Femur (tissue), 1 donor: ENCODE measurements at places on chromosomes 5 and 9.

GRCh38 chr5:82622205-82622604 lies 344.1 kb upstream of the RPS23 start:
- DNase-seq, result no peak

- no peak for DNase-seq
Measured at GRCh38 chr9:34601937-34602573, 9.8 kb downstream of the RPP25L start.

GRCh38 chr9:14433351-14434157 lies 119.6 kb upstream of the NFIB start:
- peak; percentile 66 for DNase-seq

DNA sequence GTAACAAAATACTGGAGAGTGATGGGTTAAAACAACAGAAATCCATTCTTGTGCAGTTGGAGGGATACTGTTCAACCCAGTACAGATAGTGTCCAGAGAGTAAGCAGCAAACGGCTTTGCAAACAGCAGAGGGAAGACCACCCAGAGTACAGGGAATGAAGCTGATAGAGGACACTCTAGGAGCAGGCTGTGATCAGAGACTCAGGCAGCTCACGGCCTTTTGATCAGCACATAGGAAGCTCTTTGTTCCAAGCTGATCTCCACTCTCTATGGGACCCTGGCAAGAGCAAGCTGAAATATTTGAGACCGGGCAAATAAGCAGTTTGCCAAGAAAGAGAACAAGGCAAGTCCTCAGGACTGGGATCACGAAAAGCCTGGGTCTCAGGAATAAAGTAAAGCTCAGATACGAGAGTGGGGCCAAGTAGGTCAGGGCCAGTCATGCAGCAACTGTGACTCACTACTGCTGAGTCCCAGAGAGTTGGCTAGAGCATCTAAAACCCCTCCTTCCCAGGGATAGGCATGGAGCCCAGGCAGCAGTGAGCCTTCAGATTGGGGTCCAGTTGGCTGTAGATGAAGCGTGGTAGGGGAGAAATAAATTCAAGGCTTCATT lies 52.4 kb downstream of the MELK start:
- DNase-seq, result peak; percentile 70

DNA sequence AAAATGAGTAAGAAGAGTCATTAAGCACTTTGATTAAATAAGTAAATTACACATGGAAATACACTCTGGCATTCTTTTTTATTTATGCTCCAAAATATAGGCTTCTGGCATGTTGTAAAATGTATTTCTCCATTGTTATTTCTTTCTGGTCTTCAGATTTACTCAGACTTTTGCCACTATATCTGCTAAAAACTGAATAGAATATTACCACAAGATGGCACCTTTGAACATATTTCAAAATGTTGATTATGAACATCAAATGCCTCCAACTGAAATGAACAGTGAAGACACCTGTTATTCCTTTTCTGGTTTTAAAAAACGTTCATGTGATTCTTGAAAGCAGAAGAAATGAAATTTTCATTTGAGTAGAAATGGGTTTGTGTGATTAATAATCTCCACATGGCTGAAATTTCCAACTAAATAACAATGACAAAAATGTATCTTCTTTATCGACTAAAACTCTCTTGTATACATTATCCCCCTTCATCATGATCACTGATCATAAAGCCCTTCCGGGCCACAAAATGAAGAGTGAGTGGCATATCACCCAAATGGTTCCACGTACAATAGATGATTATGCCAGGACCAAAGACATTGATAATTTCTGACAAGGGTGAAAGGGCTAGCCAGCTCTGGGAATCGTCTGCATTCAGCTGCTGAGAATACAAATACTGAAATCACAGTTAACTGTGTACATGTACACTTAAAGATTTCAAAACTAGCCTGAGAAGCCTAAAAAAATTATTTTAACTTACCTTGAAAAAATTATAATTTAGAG lies 23.8 kb downstream of the TYRP1 start:
- DNase-seq, result no peak

GRCh38 chr9:136282272-136282861 lies 21.5 kb downstream of the CCDC187 start:
- no peak for DNase-seq

DNA sequence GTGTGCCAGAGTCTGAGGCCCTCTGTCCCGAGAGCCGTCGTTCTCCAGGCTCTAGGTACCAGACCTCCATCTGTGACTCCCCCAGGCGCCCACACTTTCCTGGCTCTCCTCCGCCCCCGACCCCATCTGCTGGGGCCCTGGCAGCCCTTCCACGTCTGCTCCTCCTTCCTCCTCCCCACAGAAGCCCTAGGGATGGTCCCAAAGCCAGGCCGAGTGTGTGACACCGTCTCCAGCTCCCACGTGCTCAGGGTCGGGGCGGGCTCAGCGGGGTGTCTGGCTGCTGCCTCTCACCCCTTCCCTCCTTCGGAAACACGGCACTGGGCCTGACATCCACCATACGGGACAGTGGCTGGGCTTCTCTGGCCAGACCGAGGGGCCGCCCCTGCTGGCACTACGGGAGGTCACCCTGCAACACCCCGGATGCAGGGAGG lies 20.5 kb upstream of the SLC6A19 start:
- DNase-seq, result no peak

DNA sequence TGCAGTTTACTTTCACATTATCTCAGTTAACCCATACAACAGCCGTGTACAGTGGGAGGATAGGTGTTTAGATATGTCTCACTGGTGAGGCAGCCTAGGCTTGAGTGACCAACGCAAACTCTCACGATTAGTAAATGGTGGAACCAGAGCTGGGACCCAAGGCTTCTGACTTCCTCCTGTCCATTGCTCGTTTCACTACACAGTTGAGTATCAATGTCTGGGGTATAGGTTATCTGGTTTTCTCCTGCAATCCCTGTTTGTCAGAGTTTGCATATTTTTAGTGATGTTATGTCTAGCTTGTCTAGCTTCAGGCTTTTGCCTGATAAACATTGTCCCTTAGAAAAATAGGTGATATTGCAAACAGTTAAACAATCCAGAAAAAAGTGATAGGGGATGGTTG lies 62.6 kb downstream of the NUP214 start:
- no peak for DNase-seq

DNA sequence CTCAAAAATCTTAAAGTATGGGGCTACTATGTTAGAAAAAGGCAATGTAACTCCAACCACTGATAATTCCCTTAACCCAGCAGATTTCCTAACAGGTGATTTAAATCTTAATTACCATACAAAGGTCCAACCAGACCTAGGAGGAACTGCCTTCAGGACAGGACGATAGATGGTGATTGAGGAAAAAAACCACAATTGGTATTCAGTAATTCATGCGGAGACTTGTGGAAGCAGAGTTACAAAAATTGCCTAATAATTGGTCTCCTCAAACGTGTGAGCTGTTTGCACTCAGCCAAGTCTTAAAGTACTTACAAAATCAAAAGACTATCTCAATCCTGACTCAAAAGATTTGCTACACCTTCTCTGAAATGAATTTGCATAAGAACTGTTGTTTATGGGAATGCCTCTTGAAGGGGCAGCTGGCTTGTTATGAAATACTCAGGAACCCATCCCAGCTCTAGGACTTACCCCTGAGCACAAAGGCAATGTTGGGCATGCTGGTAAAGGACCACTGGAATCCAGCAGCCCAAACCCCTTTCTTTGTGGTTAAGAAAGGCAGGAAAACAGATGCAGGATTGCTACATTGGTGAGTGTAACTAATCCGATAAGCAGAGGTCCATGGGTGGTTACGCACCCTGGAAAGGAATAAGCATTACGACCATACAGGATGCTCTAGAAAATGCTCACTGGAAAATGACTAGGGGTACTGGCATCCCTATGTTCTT lies 26.7 kb upstream of the EPB41L4A start:
- DNase-seq, result no peak

DNA sequence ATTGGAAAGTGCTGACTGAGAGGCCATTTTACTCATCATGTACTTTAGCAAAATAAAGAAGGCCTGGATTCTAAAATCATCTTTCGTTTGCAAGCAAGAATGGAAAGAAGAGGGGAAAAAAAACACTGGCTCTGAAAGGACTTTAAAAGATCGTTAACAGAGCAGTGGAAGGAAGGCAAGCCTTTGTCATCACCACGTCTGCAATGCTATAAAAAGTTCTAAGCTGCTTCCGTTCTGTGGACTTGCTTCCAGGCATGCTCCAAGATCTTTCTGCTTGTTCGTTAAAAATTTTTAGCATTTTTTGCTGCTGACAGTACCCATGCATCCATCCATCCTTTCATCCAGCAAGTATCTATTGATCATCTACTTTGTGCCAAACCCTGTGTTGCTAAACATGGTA lies 226.5 kb downstream of the GABBR2 start:
- no peak for DNase-seq

- no peak for DNase-seq
Measured at GRCh38 chr9:79658926-79659325, 87.2 kb downstream of the TLE4 start.

DNA sequence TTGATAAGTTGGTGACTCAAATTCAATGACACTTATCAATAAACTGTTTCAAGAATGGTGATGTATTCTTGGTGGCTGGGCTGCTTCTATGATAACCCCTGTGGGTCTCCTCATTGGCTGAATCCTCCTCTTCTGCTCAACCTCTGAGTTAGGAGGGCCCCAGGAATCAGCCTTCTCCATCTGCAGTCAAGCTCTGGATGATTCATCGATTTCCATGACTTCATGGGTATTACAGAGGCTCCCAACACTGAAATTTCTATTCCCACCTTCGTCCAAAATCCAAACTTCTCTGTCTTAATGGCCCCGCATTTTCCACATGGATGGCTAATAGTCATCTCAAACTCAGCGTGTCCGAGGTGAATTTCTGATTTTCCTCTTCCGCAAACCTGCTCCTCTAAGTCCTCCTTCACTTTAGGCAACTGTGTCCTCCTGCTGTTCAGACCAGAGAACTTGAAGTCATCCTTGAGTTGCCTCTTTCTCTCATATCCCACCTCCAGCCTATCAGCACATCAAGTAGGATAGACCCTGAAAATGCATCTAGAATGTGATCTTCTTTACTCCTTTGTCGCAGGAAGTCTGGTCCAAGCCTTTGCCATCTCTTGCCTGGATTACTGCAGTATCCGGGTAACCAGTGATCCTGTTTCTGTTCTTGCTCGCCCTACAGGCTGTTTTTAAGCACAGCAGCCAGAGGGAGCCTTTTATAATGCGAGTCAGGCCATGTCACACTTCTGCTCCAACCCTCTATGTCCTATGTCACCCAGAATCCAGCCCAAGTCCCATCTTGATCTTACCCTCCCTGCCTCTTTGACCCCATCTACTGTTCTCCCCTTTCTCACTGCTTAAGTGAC lies 41.4 kb upstream of the IL7R start:
- DNase-seq, result no peak

DNA sequence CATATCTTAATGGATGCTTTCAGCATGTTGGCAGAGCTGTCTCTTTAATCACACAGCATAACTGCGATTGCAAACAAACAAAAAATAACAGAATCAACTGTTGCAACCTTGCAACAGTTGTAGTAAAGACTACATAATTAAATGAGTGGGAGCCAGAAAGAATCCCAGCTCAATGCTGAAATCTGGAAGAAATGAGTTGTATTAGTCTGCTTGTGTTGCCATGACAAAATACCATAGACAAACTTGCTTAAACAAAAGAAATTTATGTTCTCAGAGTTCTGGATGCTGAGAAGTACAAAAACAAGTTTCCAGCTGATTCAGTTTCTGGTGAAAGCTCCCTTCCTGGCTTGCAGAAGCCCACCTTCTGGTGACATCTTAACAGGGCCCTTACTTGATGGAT lies 260.9 kb upstream of the TUSC1 start:
- no peak for DNase-seq

DNA sequence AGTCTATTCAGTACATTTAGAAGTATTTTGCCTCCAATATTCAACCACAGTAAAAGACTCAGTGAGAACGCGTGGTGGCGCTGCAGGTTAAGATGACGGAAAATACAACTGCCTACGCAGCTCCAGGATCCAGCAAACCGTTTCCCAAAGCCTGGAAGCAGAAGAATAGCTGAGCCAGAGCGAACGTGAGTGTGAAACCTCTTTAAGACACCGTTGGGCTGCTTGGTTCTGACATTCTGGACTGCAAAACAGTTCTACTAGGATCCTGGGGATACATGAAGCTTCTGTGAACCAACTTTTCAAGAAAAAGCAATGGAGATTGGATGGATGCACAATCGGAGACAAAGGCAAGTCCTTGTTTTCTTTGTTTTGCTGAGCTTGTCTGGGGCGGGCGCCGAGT lies at the start of gene PCDHB16:
Gene PCDHB16, plus strand, starts transcription at position 140 of the 400 bp plus-strand sequence. Its CDS starts 173 bp downstream, at position 313.
- peak; percentile 41 for DNase-seq

- DNase-seq, result no peak
Measured at GRCh38 chr5:32071351-32071944, 102.7 kb downstream of the GOLPH3 start.

DNA sequence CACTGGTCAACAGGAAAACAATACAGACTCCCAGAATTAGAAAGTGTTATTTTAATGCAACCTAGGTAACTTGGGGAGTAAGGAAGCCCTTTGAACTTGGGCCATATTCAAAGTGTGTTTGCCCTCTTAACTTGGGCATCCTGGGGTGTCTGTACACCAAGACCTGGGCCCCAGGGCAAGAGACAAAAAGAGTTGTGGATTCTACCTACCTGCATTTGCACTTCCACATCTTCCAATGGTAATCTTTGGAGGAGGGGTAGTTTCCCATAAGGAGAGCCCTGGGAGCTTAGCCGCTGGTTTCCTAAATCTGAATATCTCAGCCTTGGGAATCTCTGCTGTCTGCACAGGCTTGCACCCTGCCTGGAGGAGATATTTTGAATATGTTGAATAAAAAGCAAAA lies 8.5 kb downstream of the WNT8A start:
- no peak for DNase-seq

GRCh38 chr5:16864631-16865131 lies 71.4 kb downstream of the MYO10 start:
- no peak for DNase-seq

GRCh38 chr9:122814545-122814944 lies 13.8 kb downstream of the PDCL start:
- no peak for DNase-seq

- no peak for DNase-seq
Measured at GRCh38 chr9:113274474-113275156, 757 bp downstream of the CDC26 start.

- peak; percentile 40 for DNase-seq
Measured at GRCh38 chr5:83377131-83377865, 94.2 kb upstream of the VCAN start.

GRCh38 chr5:91104062-91104448 lies 279.1 kb downstream of the ARRDC3 start:
- DNase-seq, result no peak

- DNase-seq, result no peak
Measured at GRCh38 chr9:120645760-120646159, 65.8 kb upstream of the CDK5RAP2 start.

DNA sequence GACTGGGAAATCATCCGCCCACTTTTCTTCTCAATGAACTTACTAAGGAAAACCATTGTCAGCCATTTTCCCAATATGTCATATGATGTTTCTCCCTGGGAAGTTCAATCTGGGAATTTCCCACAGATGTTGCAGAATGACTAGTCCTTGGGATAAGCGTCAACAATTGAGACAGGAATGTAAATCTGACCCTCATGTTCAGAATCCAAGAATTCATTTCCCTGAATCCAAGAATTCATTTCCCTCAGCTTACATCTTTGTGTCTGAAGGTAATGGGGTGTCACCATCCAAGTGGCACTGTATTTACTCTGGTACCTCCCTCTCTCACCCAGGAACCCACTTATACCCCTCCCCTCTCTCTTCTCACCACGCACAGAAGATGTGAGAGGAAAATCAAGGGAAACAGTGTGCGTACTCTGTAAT lies 7.4 kb downstream of the KLF9 start:
- DNase-seq, result no peak
